ENCODE measurements at places on chromosomes 1 and 21. TPM values are rescaled to one million over a fixed set of nuclear protein-coding genes. Genes with fewer than 3 reads are reported as not detected.

DNA sequence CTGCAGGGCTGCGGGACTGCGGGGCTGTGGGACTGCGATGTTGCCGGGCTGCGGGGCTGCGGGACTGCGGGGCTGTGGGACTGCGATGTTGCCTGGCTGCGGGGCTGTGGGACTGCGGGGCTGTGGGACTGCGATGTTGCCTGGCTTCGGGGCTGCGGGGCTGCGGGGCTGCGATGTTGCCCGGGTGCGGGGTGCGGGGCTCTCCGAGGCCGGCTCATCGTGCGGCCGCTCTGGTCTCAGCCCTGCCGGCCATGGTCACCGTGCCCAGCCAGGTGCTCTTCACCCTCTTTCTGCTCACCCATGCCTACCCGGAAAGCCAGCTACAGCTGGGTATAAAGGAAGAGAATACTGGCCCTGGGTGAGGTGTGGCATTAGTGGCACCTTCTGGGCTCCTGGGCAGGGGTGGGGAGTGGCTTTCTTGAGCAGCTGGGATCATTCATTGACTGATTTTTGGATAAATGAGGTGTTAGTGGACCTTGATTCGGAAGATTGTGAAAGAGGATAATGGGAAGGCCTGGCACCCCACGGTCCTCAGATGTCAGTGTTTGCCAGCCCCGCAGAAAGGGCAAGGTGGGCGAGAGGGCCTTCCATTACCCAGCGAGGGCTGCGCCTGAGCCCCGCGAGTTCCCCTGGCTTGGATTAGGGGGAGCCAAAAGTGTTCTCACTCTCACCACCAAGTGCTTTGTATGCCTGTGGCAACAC lies 36.3 kb downstream of the COQ8A start:
- H3K4me3 ChIP-seq, result no peak overlapping the region
- no peak for DNase-seq
- no peaks in the 10 kb centered on the region for H3K36me3 ChIP-seq
- peaks cover 20% of the 10 kb centered on the region for H3K4me1 ChIP-seq
- no peak overlapping the region for H3K27ac ChIP-seq
- no peaks in the 10 kb centered on the region for H3K27me3 ChIP-seq

DNA sequence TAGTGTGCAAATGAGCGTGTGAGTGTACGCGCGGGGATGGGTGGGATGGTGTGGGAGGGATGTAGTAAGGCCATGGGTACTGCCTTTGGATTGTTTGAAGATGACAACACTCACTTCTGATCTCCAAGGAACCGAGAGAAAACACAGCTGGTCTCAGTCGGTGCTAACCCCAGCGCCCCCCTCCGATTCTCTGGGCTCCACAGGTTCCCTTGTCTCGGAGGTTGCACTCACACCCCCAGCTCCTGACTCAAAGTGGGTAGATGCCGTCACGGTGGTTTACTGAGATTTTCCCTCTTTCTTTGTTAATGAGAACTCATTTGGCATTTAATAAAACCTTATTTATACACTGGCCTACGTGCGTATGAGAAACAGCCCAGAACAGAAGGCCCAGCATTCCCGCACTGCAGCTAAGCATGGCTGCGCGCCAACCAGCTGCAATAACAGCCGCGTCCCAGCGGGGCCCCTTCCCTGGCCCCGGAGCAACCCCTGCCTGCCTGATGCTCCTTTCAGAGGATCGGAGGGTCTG lies 25.8 kb downstream of the ABCA4 start:
- H3K36me3 ChIP-seq, result no peaks in the 10 kb centered on the region
- DNase-seq, result peak; percentile 65
- peaks cover 46% of the 10 kb centered on the region for H3K4me1 ChIP-seq

- H3K4me3 ChIP-seq, result no peak overlapping the region
- peaks cover 3% of the 10 kb centered on the region for H3K27me3 ChIP-seq
- H3K27ac ChIP-seq, result no peak overlapping the region
- H3K36me3 ChIP-seq, result no peaks in the 10 kb centered on the region
- DNase-seq, result no peak
Observed at GRCh38 chr1:226596531-226597165, 48.1 kb downstream of the STUM start.

DNA sequence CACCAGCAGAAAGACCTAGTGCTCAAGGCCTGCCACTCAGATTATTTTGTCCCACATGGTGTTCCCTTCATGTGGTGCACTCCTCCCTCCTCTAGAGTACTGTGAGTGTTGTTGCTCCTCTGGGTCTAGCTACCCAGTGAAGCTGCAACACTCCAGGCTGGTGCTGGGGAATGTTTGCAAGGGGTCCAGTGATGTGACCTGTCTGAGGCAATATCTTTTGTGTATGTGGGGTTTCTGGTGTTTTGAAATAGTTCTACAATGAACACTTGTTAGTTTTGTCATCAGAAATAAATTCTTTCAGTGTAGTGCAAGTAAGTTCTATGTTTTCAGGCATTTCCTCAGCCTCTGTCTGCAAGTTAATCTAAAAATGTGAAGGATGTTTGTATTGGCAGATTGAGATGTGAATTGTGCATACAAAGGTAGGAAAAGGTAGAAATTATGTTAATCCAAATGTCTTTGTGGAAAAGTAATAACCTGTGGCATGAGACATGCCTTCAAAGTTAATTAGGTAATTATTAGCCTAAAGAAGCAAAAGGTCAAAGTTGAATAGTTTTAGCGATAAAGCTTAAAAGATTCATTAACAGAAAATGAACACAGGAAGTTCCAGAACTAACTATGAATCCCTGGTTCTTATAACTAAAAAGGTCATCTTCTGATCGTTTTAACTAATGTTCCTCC lies 616.8 kb downstream of the LTN1 start:
- no peaks in the 10 kb centered on the region for H3K4me1 ChIP-seq
- no peaks in the 10 kb centered on the region for H3K36me3 ChIP-seq
- no peak for DNase-seq
- H3K4me3 ChIP-seq, result no peak overlapping the region

- no peaks in the 10 kb centered on the region for H3K27me3 ChIP-seq
- DNase-seq, result peak; percentile 95
- no peak overlapping the region for H3K27ac ChIP-seq
- H3K4me3 ChIP-seq, result no peak overlapping the region
- peaks cover 4% of the 10 kb centered on the region for H3K36me3 ChIP-seq
Observed at GRCh38 chr1:23528250-23528978, 2.6 kb downstream of the E2F2 start.

RAP1GAP gene
- 0.03 TPM for total RNA-seq

ARTN gene
- total RNA-seq, result not detected

VCAM1 gene
- 11.0 TPM for total RNA-seq
